ENCODE measurements at places on chromosomes 5 and 9.

DNA sequence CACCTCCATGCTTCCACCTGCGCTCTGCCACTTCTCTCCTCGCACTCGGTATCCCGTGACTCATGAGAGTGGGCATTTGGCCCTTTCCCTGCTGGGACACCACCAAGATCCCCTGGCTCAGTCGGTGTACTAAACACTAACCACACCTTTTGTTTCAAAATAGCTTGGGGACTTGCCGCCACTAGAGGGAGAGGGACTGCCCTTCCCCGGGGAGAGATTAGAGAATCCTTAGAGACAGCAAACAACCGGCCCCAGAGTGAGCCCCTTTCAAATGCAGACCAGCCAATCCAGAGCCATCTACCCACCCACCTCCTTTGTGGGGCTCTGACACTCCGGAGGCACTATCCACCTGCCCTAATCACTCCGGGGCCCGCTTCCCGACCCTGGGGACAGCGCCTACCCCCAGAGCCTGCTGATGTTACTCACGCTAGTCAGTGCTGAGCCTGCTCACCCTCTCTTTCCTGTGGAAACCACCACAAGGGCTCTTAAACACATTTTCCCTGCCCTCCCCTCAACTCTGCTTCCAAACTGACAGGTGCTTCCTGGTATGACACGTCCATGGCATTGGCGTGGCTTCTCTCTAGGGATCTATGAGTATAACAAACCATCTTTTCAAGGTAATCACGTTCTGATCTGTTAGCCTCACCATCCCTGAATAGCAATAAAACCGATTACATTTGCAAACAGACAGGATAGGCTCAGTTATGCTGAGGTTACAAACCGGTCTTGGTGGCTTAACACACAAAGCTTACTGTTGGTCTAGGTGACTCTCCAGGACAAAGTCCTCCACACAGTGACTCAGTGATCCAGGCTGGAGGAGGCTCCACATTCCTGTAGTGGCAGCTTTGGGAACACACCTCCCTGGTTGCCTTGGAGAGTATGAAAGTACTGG lies 180.1 kb upstream of the MVB12B start:
- no peak for DNase-seq

- no peak for DNase-seq
Measured at GRCh38 chr5:103466495-103466894, 96.1 kb downstream of the NUDT12 start.

- no peak for DNase-seq
Measured at GRCh38 chr5:147372191-147372590, 137.4 kb downstream of the STK32A start.

DNA sequence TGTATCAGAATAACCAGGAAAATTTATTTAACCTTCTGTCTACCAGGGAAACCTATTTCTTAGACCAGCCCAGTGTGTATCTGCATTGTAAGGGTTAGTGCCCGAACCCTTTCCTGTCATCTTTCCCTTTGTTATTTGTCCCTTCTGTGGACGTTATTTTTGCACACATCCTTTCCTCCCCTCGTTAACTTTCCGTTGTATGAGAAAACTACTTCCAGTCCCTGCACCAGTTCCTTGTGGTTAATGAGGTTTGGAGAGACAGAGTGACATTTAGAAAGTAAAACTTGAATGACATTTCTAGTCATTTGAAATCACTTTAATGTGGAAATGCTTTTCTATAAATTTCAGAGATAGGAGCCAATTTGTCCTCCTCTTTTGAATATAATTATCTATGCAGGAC lies 4.3 kb upstream of the IFNB1 start:
- no peak for DNase-seq

DNA sequence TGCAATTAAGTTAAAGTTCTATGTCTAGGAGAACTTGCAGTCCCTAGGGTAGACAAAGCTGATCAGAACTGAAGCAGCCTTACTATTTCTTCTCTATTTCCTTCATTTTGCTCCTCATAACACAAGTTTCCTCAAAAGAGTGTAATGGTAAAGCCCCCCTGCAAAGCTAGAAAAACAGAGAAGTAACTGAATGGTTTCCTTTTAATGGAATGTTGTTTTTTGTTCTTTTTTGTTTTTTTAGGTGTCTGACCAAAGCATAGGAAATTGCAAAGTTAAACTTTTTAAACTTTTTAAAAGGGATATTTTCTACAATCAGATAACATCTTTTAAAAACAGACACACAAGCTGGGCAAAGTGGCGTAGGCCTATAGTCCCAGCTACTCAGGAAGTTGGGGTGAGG lies 145.7 kb downstream of the TLE1 start:
- DNase-seq, result no peak

- DNase-seq, result no peak
Measured at GRCh38 chr5:68396722-68397121, 181.2 kb downstream of the PIK3R1 start.

- DNase-seq, result no peak
Measured at GRCh38 chr5:4866817-4867216, 273.3 kb upstream of the ADAMTS16 start.
